Retinal pigment epithelial cell (primary cell): ENCODE measurements at places on chromosomes 4 and X.

DNA sequence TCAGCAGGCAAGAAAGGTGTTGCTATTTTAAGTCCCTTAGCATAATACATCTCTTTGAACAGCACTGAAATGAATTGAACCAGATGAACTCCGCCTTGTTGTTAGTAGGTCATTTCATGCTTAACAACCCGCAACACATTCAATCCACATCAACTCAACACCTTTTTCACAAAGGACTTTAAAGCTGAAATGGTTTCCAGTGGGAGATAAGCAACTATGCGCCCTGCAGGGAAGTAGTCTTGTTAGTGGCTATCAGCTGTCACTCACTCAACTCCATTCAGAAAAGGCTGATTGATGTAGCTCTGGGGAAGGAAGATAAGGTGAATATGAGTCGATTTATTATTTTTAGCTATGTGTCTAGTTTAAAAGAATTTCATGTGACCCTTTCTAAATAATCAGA lies 46.0 kb downstream of the ATP8A1 start:
- DNase-seq = no peak

DNA sequence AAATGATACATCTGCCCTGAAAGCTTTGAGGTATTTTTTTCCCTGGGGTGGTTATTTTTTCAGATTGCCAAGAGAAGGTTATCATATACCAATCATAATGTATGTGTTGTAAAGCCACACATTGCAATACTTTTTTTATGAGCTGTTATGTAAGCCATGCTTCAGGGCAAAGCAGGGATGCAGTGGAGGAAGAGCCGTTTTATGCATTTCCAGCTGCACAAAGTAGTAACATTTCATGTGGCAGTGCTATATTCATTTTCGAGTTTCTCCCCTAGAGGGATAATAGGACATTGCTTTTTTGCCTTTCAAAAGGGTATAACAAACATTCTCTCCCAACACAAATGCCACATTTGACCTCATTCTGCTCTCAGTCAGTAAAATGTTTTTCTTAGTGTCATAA lies 68.5 kb downstream of the GALNT7 start:
- DNase-seq = no peak

DNA sequence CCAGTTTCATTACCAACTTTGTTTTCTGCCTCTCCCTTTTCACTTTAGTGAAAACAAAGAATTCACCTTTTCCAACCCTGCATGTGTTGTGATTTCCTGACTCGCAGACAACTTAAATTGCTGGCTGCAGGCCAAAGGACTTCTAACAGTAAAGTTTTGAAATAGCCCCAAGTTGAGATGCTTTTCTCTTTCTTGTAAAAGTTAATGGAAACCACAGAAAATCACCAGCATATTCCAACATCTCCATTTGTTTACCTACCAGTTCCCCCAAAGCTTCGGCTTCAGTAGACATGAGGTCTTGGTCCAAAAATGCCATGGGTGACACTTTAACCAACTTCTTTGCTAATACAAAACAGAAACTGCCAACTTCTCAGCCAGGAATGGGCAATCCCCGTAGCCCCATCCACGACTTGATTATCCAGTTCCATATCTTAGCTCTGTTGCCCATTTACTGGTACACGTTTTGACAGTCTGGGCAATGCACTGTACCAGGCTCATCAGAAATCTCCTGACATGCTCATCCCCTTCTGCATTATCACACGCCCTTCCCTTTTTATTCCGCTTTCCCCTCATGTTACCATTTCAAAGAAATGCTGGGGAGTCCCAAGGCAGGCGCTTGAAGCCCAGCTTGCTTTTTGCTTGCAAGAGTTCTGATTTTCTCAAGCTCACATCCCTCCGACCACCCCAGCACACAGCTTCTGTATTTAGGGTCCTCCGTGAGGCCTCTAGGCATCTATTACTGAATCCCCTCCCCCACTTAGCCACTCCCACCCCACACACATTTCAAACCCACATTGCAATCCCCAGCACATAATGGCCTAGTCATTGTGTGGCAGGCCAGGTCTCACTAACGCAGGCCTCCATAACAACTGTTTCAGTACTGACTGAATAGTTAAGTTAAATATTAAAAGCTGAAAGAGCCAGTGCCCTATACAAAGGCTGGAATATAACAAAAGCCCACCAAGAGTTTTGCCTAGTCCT lies 137.9 kb upstream of the S100G start:
- peak; percentile 4 for DNase-seq

- no peak for DNase-seq
Measured at GRCh38 chr4:83067058-83067639, 32.2 kb downstream of the COPS4 start.

GRCh38 chr4:182338063-182338462 lies 94.9 kb downstream of the TENM3 start:
- no peak for DNase-seq

DNA sequence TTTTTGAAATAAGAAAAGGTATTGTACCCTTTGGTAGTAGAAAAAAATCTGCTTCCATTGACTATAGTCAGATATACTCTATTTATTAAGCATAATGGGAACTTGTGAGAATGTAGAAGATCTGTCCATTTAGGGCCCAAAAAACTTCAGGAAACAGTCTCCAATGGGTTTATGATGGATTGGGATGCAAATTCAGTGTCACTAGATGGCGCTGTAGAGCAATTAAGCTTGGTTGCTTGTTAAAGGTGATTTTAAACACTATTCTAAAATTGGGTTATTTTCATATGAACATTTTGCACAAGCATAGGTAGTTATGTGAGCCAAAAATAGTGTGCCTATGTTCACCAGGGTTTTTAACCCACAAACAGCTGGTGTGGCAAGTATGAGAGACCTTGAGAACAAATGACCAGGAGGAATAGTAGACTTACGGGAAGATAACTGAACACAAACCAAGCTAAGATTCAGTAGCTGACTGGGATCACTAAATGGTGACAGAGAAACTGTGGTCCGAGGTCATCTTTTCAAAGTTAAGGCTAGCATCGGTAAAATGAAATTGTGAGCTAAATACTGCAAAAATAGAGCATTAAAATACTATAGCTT lies 80.3 kb upstream of the LSM6 start:
- DNase-seq = no peak

DNA sequence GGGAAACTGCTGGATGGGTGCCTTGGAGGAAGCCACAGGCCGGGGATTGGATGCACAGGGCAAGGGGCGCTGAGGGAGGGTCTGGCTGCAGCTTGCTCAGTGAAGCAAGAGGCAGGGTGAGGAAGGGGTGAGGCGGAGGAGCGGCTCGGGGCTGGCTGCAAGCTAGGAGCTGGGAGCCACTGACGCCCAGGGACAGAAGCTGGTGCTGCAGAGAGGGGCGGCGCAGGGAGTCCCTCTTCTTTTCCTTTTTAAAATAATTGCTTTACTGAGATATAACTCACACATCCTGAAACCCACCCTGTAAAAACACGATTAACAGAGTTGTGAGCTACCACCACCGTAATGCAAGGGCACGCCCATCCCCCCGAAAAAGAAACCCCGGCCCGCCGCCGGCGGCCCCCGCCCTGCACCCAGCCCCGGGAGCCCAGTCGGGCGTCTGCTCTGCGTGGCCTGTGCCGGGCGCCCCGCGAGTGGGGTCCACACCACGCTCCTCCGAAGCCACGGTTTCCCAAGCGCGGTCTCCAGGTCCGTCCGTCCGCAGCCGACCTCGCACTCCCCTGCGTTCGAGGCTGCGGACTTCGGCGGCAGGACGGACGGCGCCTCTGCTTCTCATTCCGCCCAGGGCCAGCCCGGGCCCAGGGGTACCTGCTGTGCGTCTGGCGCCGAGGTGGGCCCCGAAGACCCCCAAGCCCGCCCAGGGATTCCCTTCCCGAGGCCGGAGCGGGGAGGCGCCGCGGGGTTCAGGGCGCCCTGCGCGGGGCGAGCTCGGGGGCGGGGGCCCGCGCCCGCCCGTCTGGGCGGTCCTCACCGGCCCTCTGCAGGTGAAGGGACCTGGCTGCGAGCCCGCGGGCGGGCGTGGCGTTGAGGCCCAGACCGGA lies 866 bp upstream of the UVSSA start:
- DNase-seq = no peak

- no peak for DNase-seq
Measured at GRCh38 chr4:73763877-73764276, 23.5 kb downstream of the CXCL8 start.

- no peak for DNase-seq
Measured at GRCh38 chr4:56906489-56907393, 959 bp upstream of the REST start.

GRCh38 chr4:2907706-2908293 lies 55.4 kb downstream of the NOP14 start:
- no peak for DNase-seq

DNA sequence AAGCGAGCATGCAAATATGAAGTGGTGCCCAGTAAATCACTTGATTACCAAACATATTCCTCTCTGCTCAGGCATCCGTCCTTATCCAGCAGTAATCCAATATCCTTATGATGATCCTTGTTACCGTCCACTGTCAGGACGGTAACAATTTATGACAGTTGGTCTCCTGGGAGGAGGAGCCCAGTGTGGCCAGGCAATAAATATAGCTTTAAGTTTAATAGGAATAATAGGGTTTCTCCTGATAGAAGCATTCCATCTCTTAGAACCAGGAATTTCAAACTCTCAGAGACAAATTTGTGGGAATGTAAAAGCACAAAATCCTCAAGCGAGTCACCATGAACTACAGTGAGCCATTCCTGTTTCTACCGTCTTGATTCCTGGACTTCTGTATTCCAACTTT lies 171.2 kb upstream of the IL15 start:
- no peak for DNase-seq

DNA sequence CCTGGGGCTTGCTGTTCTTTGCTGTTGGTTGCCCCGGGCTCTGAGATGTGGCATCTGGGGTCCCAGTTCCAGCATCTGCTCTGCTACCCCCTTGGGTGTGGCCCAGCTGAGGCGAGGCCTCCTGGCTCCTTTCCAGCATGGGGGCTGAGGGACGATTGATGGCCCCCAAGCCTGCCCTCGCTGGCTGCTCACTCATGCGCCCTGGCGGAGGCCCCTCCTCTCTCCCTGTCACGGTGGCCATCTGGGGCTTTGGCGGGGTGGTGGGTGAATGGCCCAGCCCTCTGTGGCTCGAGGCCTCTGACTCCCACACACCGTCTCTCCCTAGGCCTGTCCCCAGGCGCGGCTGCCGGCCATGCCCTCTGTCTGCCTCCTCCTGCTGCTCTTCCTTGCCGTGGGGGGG lies 1.8 kb downstream of the PLXNA3 start:
- no peak for DNase-seq

- no peak for DNase-seq
Measured at GRCh38 chr4:70816894-70817293, 22.8 kb downstream of the GRSF1 start.

- DNase-seq = no peak
Measured at GRCh38 chr4:148514581-148514980, 72.4 kb upstream of the NR3C2 start.

GRCh38 chrX:489820-490219 lies 103.1 kb upstream of the PPP2R3B start:
- DNase-seq = no peak

GRCh38 chrX:24498181-24498580 lies 33.1 kb downstream of the PDK3 start:
- DNase-seq = no peak

DNA sequence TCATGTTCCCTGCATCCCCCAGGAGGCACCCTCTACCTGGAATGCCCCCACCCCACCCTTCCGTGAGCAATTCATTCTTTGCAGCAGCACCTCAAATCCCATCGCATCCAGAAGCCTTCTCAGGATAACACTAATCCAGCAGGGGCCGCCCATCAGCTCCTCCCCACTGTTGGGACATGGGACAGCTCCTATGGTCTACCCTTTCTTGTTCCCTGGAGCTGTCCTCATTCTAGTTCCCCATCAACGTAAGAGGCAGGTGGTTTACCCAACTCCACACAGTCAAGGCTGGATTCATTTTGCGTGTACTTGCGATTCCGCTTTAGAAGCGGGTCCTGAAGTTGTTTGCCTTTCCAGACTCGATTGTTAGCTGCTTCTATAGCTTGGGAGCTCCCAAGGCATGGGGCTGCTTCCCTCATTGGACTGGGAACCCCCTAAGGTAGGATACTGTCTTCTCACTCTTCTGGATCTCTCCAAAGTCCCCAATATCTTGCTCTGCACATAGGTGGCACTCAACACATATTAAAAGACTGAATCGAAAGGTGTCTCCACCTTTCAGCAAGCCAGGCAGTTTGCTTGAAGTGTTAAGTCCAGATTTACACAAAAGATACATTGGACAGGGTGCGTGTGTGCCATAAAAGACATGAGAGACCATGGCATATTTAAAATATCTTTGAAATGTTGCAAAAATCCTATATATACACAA lies 942 bp upstream of the APLN start:
- DNase-seq = no peak

- no peak for DNase-seq
Measured at GRCh38 chr4:105712766-105713165, 4.2 kb downstream of the GSTCD start.

DNA sequence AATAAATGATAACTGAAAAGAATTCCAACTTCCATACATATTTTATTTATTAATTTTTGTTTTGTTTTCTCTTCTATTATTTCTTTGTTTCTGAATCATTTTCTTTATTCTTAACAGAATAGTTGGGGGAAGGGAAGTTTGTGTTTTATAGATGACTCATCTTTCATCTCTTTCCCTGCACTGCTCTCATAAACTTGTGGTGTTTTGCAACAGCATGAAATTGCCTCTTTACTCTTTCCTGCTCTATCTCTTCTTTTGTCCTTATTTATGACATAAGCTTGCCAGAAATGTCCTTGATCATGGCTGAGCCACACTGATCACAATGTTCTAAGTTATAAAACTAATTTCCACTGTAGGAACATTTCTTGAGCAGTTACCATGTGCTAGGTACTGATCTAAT lies 22.3 kb downstream of the QRFPR start:
- DNase-seq = peak; percentile 24

GRCh38 chrX:97402903-97403302 lies 519.2 kb downstream of the RPA4 start:
- no peak for DNase-seq

DNA sequence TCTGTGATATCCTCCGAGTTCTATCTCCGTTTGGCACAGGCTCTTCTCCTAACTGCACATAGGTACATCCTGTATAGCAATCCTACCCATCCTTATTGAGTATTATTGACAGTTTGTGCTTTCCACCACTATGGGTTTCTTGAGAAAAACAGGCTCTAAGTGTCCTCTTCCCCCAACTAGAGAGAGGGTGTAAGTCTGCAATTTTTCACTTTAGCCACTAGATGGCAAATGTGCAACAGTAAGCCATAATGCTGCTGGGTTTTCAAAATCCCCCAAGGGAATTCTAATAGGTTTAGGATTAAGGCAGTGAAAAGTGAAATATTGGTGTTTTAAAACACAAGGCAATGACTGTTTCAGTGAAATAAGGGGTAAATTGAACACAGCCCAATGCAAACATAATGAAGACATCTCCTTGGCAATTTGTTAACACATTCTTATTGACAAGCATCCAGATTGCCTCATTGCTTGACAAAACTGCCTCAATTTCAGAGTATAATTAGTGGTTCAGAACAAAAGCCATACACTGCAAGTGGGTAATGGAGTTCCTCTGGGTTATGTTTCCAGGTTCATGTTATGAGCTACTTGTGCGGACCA lies 239.0 kb upstream of the HTR2C start:
- peak; percentile 12 for DNase-seq
